ENCODE measurements at places on chromosomes 4 and X. TPM values are rescaled to one million over a fixed set of nuclear protein-coding genes. Genes with fewer than 3 reads are reported as not detected.

The FRMPD4 gene
- 0.06 TPM for total RNA-seq

The ASMT gene
- total RNA-seq = not detected

The TRMT44 gene
- 10.4 TPM for total RNA-seq

The ANOS1 gene
- 2.1 TPM for total RNA-seq

The GAGE10 gene
- not detected for total RNA-seq

The MTTP gene
- total RNA-seq = not detected

The KLHL15 gene
- total RNA-seq = 4.6 TPM

The USP53 gene
- total RNA-seq = 12.6 TPM

The KLF8 gene
- 3.7 TPM for total RNA-seq

The CBLL2 gene
- not detected for total RNA-seq

The CITED1 gene
- total RNA-seq = 1.3 TPM

The SPANXA2 gene
- not detected for total RNA-seq

The C4orf51 gene
- not detected for total RNA-seq

The HHIP gene
- 3.8 TPM for total RNA-seq

The TMSB15C gene
- total RNA-seq = not detected

The GSPT2 gene
- total RNA-seq = 5.9 TPM

The IL2 gene
- total RNA-seq = not detected

The TMPRSS11D gene
- total RNA-seq = not detected

The STPG2 gene
- total RNA-seq = 1.0 TPM

The RPGR gene
- 5.3 TPM for total RNA-seq

The MAGEB17 gene
- total RNA-seq = 2.2 TPM

The TEX13D gene
- not detected for total RNA-seq

The JADE3 gene
- total RNA-seq = 11.9 TPM

The TMEM271 gene
- total RNA-seq = not detected

The ZDHHC9 gene
- total RNA-seq = 17.2 TPM

The HAND2 gene
- total RNA-seq = 3.1 TPM

The MAMLD1 gene
- 4.7 TPM for total RNA-seq

The FDCSP gene
- total RNA-seq = not detected

The VBP1 gene
- total RNA-seq = 11.6 TPM

The SULT1B1 gene
- 0.09 TPM for total RNA-seq

The SHROOM3 gene
- 22.0 TPM for total RNA-seq

The SYP gene
- 9.8 TPM for total RNA-seq

The LAS1L gene
- 10.5 TPM for total RNA-seq

The CXorf49 gene
- not detected for total RNA-seq

The KLHL4 gene
- 0.22 TPM for total RNA-seq

The CLCN5 gene
- 2.5 TPM for total RNA-seq

The CETN2 gene
- 16.7 TPM for total RNA-seq

The NXF2 gene
- total RNA-seq = not detected

The HSFX3 gene
- not detected for total RNA-seq

The ADGRL3 gene
- 0.14 TPM for total RNA-seq

The SMIM10L2A gene
- 1.3 TPM for total RNA-seq

The FGF2 gene
- 0.47 TPM for total RNA-seq

The CT55 gene
- total RNA-seq = not detected

The UGT8 gene
- 5.1 TPM for total RNA-seq

The PAGE1 gene
- not detected for total RNA-seq

The ASB12 gene
- total RNA-seq = not detected

The CCSER1 gene
- 7.7 TPM for total RNA-seq

The RIPPLY1 gene
- not detected for total RNA-seq

The DSPP gene
- not detected for total RNA-seq

The PABPC1L2A gene
- total RNA-seq = not detected

The MAGED4B gene
- 3.0 TPM for total RNA-seq
